Activated naive CD4-positive, alpha-beta T cell treated with anti-CD3 and anti-CD28 coated beads, Interleukin-2, amount 50 U/mL, for 72 hours (primary cell): ENCODE measurements at places on chromosomes 4 and X. TPM values are rescaled to one million over a fixed set of nuclear protein-coding genes. Genes with fewer than 3 reads are reported as not detected.

GRCh38 chr4:8278009-8278395 is 8.4 kb downstream of the HTRA3 start:
- DNase-seq: no peak

DNA sequence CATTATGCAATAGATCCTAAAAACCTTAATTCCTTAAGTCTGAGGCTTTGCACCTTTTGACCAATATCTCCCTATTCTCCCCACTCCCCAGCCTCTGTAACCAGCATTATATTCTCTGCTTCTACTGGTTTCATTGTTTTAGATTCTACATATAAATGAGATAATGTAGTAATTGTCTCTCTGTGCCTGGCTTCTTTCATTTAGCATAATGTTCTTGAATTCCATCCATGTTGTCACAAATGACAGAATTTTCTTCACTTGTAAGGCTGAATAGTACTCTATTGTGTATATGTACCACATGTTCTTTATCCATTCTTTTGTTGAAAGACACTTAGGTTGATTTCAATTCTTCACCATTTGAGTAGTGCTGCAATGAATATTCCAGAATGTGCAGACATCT is 66.0 kb downstream of the MAGEC1 start:
- no peak for DNase-seq

GRCh38 chr4:71303850-71304249 is 35.0 kb upstream of the SLC4A4 start:
- no peak for DNase-seq

DNA sequence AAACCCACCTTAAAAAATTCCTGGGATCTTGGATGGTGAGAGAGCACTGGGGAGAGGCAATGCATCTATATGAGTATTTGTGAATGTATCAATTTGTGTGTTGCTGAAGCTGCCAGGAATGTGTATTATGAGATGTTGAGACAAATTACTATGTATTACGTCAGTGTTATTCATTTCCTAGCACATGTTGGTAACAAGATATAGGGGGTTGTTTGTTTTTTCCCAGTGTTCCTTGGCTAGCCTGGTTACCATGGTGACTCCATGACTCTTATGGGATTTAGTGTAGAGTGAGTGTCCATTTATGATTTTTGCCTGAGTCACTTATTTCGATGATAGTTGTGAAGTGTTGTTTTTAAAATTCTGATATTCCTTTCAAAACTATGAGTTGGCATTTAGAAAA is 65.6 kb downstream of the RAB40A start:
- no peak for DNase-seq

DNA sequence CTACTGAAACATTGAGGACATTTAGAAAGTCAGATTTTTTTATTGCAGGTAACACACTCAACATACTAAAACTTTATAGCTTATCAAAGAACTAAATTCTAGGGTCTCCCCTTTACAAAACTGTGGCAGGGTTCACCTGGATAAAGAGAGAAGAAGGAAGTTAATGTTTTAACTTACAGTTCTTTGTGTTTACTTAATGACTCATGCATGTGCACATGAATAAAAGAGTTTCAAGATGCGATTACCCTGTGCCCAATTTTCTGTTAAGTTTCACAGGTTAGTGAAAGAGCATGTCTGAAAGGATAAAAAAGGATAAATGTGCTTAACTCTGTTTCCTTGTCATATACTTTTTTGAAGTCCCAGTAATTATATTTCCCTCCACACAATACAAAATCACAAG is 16.8 kb downstream of the DCAF8L1 start:
- no peak for DNase-seq

DNA sequence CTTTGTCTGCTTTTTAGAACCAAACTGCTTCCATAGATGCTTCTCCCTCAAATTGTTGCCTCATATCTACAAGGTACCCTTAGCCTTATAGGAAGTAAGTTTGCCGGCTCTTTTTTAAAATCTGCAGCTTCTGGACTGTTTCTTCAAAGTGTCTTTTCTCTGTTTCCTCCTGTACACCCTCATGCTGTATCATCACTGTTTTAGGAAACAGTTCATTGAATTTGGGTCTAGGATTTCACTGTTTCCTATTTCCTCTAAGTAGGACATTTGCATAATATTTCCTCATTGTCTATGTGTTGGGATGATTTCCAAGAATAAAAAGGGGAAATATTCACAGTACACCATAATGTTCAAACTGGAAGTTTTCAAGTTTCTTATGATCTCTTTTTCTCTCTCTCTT is 43.0 kb downstream of the BANK1 start:
- no peak for DNase-seq

DNA sequence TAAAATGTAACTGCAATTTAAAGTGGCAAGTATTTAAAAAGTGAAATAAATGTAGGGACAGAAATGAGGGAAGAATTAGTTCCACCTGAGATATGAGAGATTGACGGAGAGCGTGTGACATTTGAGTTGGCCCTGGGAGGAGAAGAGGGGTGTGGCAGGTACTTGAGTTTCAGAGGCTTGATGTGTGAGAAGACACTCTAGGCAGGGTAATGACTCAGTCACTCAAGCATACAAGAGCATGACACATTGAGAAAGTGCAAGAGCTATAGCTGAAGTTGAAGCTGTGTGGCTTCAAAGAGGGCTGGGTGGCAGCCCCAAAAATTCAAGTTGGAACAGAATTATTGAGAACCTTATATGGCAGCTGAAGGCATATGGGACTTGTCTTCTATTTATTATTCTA is 420.5 kb downstream of the SLITRK2 start:
- no peak for DNase-seq

NAP1L3 gene
- total RNA-seq: 1.8 TPM

GRCh38 chrX:133089411-133089810 is 7.5 kb downstream of the USP26 start:
- no peak for DNase-seq

DRP2 gene
- total RNA-seq: 1.1 TPM

RAB39B gene
- 8.3 TPM for total RNA-seq

GRCh38 chr4:169150806-169151205 is 120.0 kb downstream of the SH3RF1 start:
- no peak for DNase-seq

GRCh38 chrX:13891377-13892140 is 74.7 kb upstream of the GPM6B start:
- DNase-seq: no peak

DNA sequence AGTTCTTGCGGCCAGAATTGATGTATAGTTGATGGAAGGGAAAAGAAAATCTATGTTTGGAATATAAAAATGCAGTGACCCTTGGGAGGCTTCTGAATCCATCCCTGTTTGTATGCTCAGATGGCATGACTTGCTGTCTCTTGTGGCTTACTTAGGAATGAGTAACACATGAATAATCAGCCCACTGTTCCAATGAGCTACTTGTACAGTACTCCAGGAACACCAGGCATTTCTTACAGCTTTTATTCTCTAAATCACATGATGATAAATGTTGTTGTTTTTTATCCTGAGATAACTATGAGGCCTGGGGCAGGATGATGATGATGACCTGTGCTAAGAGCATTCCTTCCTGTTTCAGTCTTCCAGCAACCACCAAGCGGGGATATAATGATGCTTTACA is 18.9 kb downstream of the TMPRSS11E start:
- no peak for DNase-seq

DNA sequence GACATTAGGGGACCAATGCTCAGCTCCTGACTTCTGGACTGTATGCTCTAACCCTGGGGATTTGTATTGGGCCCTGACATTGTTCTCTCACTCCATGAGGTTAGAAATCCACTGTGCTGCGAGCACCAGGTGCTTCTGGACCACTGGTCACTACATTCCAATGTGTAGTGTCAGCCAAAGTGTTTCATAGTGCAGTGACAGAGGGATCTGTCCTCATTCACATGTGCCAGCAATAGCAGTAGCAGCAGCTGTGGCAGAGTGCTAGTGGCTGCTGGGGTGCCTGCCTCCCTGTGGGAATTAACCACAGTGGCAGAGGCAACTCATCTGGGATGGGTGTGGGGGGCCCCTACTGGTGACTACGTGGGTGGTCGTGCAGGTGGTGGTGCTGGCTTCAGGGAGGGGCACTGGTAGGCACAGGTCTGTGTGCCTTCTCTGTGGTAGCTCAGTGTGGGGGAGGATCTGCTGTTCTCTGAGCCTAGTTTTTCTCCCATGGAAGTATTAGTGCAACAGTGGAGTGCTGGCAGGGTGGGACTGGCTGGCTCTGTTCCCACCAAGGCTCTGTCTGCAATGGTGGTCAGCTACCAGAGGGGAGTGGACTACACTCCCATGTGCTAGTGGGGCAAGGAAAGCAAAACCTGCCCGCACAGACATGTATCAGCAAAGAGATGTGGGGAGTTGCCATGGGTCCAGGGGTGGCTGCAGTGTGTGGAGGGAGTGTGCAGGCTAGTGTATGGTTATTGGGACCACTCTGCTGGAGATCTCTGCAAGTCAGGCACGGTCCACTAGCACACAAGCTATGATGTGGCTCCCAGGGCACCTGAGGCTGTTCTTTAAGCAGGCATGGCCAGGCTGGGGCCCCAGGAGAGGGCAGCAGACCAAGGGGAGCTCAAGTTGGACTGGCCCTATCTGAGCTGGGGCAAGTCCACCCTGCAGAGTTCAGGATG is 78.5 kb downstream of the SCLT1 start:
- no peak for DNase-seq

DNA sequence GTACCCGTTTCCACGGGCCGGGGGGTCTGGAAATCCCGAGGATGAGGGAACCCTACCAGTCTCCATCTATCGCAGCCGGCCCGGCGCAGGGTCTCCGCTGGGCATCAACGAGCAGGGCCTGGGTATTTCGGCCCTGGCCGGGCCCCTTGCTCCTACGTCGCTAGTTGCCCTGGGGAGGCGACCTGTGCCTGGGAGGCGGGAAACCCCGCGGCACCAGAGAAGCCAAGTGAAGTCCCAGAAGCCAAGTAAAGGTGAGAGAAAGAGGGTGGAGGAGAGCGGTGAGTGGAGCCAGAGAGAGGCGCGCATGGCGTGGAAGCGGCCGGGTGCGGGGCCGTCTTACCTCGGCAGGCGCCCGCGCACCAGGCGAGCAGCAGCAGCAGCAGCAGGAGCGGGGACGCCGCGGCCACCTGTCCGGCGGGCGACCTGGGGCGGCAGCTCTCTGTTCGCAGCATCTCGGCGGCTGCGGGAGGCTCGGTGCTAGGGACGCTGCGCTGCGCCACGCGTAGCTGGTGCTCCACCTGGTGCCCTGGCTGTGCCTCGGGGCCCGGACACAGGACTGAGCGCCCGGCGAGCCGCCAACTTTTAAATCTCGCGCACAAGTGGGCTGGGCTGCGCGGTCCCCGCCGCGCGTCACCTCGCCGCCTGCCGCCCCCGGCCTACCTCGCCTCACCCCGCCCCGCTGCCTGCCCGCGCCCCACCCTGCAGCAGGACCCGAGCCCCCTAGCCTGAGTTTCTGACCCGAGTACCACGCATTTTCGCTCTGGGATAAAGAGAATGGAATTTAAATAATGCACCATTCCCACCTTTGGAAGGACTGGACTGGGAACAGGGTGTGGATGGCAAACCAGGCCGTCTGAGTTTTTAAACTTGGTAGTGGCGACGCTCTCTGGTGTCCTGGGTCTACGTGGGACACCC is at the start of gene NMU:
NMU (minus strand) TSS at position 558 of the 915 bp plus-strand sequence; CDS start at position 452, 106 bp downstream.
- no peak for DNase-seq

GRCh38 chrX:11768039-11768438 is 10.0 kb downstream of the MSL3 start:
- no peak for DNase-seq

DNA sequence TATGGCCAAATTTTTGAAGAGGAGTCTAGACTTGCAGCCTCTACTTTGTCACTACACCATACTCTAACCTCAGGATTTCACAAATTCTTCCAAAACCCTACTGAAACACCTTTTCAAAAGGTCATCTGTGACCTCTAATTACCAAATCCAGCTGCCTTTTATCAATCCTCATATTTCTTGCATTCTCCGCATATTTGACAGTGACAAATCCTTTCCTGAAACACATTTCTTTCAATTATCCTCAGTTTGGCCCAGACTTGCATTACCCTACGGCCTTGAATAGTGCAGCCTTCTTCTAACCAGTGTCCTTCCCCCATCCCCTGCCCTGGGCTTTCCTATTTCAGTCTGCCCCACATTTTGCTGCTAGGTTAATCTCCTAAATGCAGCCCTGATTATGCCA is 25.5 kb downstream of the MID2 start:
- no peak for DNase-seq
